Activated CD4-positive, alpha-beta T cell treated with anti-CD3 and anti-CD28 coated beads, Interleukin-2, amount 10 ng/mL, durations not matched to agents 7 days and 5 days (primary cell): ENCODE measurements at places on chromosomes 5 and 9.

- DNase-seq, result no peak
Observed at GRCh38 chr5:43498581-43498980, 14.9 kb upstream of the TMEM267 start.

DNA sequence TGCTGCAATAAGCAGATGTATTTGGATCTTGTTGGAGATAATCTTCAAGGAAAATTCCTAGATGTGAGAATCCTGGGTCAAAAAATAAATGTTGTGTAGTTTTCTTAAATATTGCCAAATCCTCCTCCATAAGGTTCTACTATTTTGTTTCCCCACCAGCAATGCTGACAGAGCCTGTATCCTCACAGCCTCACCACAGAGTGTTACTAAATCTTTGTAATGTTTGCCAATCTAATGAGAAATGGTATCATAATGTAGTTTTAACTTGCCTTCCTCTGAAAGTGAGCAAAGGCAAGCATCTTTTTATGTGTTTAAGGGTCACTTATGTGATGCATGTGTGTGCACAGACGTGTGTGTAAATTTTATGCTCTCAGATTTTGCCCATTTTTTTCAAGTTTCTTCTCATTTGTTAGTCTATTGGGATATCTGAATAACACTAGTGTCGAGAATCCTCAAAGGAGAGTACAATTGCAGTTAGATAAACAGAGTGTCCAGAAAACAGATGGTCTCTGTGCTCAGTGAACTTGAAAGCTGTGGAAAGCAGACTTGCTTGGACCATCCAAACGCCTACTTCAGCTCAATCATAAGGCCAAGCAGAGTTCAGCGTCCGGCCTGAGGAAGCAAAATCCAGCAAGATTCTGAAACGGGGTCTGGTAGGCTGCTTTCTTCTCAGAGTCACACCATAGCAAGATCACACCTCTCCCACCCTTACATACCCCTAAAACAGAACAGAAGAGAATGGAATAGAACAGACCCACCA lies 35.7 kb upstream of the UGT3A1 start:
- no peak for DNase-seq

DNA sequence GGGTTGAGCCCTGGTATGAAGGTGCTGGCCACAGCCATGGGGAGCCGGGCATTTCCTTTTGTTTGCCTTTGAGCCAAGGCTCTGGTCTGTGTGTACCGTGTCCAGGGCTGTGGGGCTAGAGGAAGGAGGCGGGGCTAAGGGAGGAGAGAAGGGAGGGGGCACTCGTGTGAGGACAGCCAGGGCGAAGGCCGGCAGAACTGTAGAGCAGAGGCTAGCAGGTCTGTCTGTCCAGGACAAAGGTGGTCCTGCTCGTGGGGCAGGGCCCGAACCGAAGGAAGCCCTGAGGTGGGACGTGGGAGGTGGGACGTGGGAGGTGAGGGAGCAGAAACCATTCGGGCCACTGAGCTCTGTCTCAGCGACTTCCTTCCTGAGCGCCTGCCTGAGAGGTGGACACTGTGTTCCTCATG lies 41.3 kb upstream of the TESK1 start:
- no peak for DNase-seq

GRCh38 chr5:74289691-74290090 lies 350.8 kb downstream of the ENC1 start:
- DNase-seq, result no peak

GRCh38 chr5:141797425-141797824 lies 80.8 kb downstream of the PCDH1 start:
- no peak for DNase-seq

- peak; percentile 22 for DNase-seq
Observed at GRCh38 chr9:4832786-4833579, 40.2 kb downstream of the RCL1 start.

GRCh38 chr9:37752642-37753488 lies 740 bp upstream of the TRMT10B start:
- DNase-seq, result peak; percentile 20

DNA sequence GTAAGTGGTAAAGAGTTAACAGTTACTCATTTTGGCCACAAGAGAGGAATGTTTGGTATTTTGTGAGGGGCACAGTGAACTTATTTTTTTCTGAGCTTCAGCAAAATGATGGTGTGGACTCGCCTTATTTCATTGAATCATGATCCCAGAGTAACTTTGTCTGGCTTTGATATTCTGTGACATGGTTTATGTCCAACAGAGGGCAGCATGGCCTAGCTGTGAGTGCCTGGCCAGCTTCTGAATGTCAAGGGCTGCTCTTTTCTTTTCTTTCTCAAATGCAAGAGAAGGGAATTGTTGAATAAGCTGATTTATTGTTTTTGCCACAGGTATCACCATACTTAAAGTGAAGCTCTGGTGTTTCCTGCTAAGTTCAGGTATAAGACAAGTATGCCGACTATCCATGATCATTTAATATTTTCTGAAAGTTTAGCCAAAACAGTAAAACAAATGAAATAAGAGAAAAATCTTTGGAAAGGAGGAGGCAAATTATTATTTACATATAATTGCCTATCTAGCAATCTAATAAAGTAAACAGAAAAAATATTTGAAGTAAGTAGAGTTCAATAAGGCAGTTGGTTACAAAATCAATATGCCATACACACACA lies 31.7 kb downstream of the MRPL22 start:
- peak; percentile 13 for DNase-seq

GRCh38 chr5:2488593-2488992 lies 262.9 kb downstream of the IRX2 start:
- no peak for DNase-seq

GRCh38 chr5:137218471-137218870 lies 280.7 kb downstream of the SPOCK1 start:
- DNase-seq, result no peak

DNA sequence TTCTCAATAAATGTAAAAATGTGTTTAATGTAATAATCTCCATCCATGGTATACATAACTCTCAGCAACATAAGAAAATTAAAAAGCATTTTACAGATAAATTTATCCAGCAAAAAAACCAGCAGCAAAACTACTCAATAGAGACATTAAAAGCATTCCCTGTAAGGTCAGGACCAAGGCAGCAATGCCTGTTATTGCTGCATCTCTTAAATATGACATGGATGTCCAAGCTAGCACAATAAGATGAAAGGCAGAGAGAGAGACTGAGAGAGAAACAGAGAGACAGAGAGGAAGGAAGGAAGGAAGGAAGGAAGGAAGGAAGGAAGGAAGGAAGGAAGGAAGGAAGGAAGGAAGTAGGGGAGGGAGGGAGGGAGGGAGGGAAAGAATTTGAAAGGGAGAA lies 289.0 kb upstream of the PAPPA start:
- DNase-seq, result no peak

GRCh38 chr5:42811591-42812446 lies at the start of gene SELENOP:
SELENOP (minus strand) TSS chr5:42811892; CDS start chr5:42808353, 3,539 bp downstream.
- DNase-seq, result no peak

- no peak for DNase-seq
Observed at GRCh38 chr5:164098531-164098930, 593.1 kb downstream of the MAT2B start.

DNA sequence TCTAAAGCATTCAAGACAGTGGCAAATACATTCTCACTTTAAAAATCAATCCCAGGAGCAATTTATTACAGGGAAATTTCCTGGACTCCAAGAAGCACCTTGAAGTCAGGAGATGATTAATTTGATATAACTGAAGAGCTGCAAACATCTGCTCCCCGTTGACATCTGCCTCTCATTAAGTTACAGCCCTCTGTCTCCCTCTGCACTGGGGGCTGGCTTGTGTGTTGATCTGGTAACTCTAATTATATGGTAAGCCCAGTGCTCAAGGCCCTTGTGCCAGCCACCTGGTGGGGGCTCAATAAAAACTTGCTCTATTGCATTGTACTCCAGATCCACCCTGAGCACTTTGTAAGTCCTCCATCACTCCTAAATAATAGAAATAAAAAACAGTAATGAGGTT lies 131.1 kb upstream of the ZNF462 start:
- DNase-seq, result no peak

- DNase-seq, result no peak
Observed at GRCh38 chr5:95794070-95794516, 28.4 kb downstream of the GLRX start.
